Stimulated activated CD4-positive, alpha-beta T cell treated with anti-CD3 and anti-CD28 coated beads, Interleukin-1b, Interleukin-23, amount 100 ng/mL, for 24 hours (primary cell): ENCODE measurements at places on chromosomes 11 and 22.

DNA sequence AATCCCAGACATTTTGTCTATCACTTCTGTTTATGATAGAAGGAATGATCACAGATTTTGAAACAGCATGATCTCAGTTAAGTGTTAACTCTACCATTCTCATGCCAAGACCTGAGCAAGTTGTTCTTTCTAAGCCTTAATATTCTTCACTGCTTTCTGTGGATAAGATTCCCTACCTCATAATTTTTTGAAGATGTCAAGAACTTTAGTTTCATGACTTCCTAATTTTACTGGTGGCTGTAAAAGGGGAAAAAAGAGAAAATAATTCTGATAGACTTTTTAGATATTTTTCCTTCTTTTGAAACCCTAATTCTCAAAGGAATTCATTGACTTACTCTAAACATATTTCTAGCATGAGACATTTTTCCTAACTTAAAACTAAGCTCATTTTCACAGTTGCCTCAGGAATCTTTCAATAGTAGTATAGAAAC is 520.0 kb upstream of the LUZP2 start:
- DNase-seq, result no peak

DNA sequence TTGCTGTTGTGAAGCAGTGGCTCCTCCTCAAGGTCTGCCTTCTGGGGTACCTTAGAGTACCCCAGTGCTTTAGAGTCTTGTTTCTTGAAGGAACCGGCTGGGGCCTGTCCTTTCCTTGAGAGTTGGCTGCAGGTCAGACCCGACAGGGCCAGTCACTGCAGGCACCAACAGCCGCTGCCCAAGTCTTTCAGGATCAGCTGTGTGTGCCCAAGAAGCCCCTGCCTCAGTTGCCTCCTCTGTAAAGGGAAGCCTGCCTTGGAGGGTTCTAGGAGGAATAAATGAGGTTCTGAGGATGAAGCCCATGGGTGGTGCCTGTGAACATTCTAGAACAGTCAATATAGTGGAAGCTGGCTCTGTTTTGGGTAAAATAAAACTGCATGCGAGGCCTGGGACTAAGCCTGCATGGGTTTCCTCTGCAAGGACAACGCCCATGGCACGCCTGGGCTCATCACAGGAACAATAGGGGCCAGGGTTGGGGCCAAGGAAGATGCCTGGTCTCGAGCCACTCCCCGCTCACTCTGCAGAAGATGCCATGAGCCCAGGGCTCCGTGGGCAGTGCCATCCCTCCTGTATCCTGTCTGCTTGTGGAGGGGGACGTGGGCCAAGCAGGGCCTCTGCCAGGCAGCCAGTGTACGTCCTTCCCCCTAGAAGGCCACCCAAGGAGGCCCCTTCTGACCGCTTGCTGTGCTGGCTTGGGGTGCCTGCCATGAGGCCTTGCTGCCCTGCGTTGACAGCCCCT is 81.6 kb downstream of the MED15 start:
- no peak for DNase-seq

GRCh38 chr22:24437741-24438328 is 10.4 kb downstream of the ADORA2A start:
- no peak for DNase-seq

- DNase-seq, result no peak
Observed at GRCh38 chr11:102614485-102614884, 10.6 kb downstream of the MMP20 start.

DNA sequence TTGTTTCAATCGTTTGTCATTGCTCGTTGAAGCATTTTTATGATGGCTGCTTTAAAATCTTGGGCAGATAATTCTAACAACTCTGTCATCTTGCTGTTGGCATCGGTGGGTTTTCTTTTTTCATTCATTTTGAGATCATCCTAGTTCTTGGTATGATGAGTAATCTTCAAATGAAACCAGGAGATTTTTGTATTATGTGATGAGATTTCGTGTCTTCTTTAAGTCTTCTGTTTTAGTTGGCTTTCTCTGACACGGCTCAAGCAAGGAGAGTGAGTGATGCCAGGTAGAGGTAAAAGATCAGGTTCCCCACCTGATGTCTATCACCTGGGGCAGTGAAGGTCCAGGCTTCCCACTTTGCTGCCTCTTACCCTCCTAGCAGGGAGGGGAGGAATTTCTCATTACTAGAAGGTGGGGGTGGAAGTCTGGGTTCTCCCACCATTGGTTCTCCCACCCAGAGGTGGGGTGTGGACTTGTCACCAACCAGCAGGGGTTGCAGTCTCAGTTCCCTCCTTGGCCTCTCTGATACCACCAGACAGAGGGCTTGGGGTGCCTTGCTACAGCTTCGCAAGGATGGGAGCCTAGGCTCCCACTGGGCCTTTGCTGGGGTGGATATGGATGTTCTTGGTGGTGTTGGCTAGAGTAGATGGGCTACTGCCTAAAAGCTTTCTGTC is 12.9 kb downstream of the CDC45 start:
- no peak for DNase-seq

- no peak for DNase-seq
Observed at GRCh38 chr11:132576706-132577105, 955.6 kb downstream of the OPCML start.

DNA sequence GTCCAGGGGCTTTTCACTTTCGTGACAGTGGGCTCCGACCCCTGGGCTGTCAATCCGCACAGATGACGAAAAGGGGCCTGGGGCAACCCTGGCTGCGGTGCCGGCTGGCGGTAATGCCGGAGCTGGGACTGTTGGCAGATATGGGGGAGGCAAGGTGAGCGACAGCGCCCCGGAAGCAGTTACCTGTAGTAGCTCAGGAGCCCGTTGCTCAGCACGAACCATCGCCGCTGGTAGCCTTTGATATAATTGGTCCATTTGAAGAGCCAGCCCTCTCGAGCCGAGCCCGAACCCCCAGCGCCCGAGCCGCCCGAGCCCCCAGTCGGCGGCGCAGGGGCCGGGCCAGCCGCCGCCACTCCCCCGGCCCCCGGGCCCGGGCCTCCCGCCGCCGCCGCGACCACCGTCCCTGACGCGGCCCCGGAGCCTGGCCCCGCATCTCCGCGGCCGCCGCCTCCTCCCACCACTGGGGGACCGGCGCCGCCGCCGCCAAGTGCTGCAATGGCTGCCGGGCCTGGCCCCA is 396 bp downstream of the OSBP start:
- peak; percentile 30 for DNase-seq

GRCh38 chr22:30940685-30941362 is 27.8 kb downstream of the MORC2 start:
- no peak for DNase-seq

DNA sequence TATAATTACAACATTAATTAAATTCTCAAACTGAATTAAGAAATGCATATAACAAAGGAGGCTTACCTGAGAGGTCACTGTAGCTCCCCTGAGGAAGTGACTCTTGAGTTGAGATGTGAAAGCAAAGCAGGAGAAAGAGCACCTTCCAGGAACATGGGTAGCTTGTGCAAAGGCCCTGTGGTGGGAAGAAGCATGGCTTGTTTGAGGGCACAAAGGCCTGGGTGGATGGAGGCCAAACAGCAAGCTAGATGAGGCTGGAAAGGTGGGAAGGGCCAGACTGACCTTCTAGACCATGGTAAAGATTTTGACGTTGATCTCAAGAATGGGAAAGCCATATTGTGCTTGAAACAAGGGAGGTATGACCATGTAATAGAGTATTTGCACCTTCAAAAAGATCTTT is 155.1 kb downstream of the PKNOX2 start:
- DNase-seq, result no peak

DNA sequence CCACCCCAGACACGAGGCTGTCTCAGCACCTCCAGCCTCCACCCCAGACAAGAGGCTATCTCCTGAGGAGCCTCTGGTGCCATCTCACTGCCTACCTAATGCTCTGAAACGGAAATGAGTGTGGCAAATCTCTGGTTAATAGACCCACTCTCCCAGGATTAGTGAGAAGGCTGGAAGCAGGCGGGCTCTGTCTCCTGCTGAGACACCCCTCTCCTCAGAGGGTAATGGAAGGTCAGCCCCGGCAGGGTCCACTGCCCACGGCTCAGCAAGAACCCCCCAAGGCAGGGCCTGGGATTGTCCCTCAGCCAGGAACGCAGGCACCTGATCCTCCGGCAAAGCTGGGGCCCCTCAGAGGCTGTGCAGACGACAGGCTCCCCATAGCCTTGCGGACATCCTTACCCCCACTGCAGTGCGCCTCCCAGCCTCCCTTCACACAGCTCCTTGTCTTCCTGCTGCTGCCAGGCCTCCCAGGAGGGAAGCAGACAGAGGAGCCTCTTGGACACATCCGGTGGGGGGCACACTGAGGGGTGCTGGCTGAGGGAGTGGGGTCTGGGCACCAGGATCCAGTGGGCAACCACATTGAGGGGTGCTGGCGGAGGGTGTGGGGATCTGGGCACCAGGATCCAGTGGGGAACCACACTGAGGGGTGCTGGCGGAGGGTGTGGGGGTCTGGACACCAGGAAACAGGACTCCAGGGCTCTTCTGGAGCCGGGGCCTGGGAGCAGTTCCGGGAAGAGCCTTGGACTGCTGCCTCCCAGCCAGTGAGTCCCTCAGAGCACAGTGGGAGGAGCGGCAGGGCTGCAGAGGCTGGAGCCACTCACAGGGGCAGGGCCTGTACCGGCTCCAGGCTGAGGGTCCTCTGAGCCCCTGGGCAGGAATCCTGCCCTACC is 13.1 kb downstream of the CHID1 start:
- DNase-seq, result no peak

DNA sequence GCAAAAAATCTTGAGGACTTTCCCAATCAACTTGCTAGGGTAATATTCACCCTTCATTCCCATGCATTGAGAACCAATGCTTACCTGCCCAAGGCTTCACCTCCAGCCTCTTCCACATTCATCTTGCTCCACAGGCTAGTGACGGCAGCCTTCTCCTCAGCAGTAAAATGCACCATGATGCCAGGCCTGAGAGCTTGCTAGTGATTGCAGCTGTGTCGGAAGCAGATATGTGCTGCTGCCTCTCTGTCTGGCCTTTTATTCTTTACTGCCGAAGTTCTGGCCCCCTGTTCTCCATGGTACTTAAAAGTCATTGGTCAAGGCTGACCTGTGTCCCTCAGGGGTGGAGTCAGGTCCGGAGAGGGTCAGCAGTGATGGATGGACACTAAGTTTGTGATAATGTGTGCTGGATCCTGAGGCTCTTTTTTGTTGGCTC is at the start of gene HBE1:
Gene HBE1, minus strand, starts transcription at position 231 of the 433 bp plus-strand sequence. Its CDS starts 55 bp downstream, at position 176.
- no peak for DNase-seq

- DNase-seq, result no peak
Observed at GRCh38 chr11:44782478-44782877, 55.7 kb downstream of the TSPAN18 start.

DNA sequence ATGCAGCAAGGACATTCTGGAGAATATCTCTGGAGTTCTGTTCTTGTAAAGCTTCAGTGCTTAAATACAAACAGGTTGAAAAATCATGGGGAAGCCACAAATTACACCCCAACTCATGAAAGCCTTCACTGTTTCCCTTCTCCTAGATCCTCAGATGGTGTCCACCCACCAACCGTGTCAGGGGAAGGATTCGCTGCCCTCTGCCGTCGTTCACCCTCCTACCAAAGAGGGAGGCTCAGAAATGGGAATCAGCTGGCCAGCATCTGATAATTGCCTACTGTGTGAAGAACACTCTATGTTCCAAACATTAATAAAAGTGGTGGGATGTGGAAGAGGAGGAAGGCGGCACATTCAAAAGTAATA is 7.4 kb upstream of the HEPACAM start:
- no peak for DNase-seq

- no peak for DNase-seq
Observed at GRCh38 chr11:107799218-107799859, 59.2 kb downstream of the SLC35F2 start.

GRCh38 chr11:75462117-75462653 is 29.2 kb upstream of the KLHL35 start:
- no peak for DNase-seq

GRCh38 chr22:39959640-39960447 is at the start of gene TMA7B:
TMA7B (plus strand) TSS chr22:39960397; CDS start chr22:39964375, 3,978 bp downstream.
- no peak for DNase-seq

DNA sequence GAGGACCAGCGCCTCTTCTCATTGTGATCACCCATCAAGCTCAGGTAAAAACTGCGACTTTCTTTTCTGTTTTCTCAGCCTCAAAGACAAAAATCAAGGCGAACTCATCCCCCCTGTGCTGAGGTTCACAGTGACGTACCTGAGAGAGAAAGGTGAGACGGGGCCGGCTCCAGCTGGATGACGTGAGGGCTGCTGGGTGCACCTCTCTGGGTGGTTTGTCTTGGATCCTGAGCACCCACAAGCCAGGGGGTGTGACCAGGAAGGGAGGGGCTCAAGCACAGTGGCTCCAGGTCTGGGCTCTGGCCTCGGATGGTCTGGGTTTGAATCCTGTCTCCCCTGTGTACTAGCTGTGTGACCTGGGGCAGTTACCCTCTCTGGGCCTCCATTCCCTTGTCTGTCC is 92.8 kb downstream of the ARHGAP8 start:
- DNase-seq, result no peak

DNA sequence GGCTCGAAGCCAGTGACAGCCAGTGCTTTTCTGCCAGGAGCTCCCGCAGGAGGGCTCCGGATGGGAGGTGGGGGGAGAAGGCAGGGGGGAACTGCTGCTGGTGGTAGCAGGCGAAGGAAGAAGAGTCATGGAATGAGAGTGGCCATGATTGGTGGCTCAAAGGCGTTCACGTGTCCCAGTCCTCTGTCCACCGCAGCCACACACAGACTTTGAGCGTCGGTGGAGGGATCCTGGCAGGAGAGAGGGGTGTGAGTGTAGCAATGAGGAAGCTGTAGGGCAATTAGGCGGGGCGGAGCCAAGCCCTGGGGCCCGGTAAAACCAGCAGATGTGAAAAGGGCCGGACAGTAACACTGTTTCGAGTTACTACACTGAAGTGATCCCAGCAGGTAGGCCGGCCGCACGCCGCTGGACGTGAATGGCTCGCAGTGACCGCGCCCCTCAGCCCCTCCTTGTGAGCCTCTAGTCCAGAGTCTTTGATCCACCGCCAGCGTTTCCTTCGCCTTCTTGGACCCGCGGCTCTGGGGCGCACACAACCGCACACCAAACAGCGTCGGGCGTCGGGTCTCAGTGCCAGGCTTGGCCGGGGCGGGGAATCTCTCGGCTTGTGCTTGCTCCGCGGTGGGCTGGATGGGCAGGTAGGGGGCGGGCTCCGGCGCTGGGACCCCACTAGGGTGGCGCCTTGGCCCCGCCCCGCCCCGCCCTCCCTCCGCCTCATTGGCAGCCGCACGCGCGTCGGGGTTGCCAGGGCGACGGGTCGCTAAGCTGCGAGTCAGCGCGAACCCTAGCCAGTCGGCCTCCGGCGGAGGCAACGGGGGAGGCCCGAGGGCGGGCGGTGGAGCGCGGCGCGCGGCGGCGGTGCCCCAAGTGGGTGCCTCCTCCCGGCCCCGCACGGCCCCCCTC is at the start of gene LRRC10B:
Gene LRRC10B, plus strand, starts transcription at position 788 of the 900 bp plus-strand sequence. CDS start 250 bp downstream, outside the sequence.
- DNase-seq, result peak; percentile 34

- DNase-seq, result no peak
Observed at GRCh38 chr11:62573006-62573591, 592 bp downstream of the EEF1G start.

GRCh38 chr11:74681686-74682651 is 49.3 kb downstream of the CHRDL2 start:
- no peak for DNase-seq

- no peak for DNase-seq
Observed at GRCh38 chr22:40718250-40719204, 39.2 kb downstream of the MCHR1 start.

GRCh38 chr11:69136471-69136870 is 19.3 kb upstream of the SMIM38 start:
- DNase-seq, result no peak

- no peak for DNase-seq
Observed at GRCh38 chr11:70637186-70637800, 239.0 kb downstream of the CTTN start.
